ENCODE measurements at places on chromosomes 2 and 18.

DNA sequence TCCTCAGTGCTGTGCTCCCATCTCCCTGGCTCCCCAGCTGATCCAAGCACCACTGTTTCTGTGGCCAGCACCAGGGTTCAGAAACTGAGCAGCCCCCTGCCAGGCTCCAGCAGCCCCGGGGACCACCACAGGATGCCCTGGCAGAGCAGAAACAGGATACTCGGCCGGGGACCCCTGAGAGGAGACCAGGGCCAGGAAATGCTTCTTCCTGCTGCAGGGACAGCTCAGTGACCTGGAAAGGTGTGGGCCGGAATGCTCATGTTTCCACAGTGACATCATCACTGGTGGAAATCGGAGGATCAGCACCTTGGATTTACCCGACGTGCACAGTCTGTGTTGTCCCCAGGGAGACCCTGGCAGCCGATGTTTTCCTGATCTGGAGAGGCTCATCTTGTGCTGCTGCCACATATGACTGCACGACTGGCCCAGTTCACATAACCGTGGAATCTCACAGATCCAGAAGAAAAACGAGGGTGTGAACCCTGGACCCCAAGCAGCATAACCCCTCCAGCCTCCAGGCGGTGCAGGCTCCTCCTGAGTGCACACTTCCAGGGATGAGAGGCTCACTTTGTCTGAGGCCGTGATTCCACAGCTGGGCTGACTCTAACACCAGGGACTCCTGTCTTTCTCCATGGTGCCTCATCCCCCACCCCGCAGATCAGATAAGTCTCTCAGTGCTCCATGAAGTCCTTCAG, 58.0 kb downstream of the DDX1 start:
- no peak for DNase-seq

GRCh38 chr2:176118601-176119339, 2.2 kb downstream of the HOXD10 start:
- DNase-seq: no peak

DNA sequence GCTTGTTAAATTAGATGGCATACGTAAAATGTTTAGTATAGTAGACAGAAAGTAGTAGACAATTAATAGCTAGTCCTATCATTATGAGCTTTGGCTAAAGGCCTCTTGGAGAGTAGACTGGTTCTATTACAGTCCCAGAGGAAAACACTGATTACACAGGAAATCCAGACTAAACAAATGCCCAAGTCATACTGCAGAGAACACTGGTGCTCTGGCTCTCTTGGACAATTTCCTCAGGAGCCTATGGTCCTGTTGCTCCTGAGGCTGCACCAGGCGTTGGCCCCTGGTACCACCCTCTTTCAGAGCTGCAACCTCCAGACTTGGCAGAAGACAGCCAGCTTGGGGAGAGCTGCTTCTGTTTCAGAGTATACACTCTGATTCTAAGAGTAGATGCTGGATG, 41.8 kb downstream of the STAT1 start:
- DNase-seq: no peak

- no peak for DNase-seq
These were observed 32.3 kb upstream of the GCG start for GRCh38 chr2:162184359-162184758.

- no peak for DNase-seq
These were observed 126.5 kb downstream of the GPR39 start for GRCh38 chr2:132542953-132543569.

GRCh38 chr2:167271932-167272331, 383.7 kb downstream of the XIRP2 start:
- no peak for DNase-seq

- DNase-seq: no peak
These were observed 92.3 kb downstream of the MYT1L start for GRCh38 chr2:2238726-2239269.

DNA sequence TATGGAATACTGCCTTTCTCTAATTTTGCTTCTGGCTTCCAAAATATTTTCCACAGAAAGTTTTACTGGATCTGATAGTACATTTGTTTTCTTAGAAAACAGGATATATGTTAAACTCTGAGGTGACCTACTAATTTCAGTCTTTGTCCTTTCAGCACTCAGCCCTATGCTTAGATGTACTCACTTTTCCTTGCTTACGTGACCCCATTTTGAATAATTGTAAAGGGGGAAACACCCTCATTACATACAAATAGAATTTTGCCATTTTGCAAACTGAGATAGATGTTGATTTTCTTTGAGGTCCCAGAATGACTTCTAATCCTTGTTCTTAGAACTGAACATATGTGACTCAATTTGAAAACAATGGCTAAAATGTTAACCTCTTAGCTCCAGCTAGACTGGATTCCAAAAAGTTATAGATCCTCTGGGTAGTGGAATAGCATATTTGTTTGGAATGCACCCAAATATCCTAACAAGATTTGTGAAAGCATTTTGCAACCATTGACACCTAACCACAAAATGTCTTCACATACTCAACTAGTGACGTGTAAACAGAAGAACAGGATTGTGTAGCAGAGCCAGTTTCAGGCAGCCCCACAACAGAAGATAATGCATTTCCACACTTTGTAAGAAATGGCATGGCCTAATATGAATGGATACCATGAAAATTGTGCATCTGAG, 44.8 kb upstream of the EHBP1 start:
- DNase-seq: no peak

GRCh38 chr2:191912764-191913163, 65.9 kb upstream of the CAVIN2 start:
- no peak for DNase-seq

DNA sequence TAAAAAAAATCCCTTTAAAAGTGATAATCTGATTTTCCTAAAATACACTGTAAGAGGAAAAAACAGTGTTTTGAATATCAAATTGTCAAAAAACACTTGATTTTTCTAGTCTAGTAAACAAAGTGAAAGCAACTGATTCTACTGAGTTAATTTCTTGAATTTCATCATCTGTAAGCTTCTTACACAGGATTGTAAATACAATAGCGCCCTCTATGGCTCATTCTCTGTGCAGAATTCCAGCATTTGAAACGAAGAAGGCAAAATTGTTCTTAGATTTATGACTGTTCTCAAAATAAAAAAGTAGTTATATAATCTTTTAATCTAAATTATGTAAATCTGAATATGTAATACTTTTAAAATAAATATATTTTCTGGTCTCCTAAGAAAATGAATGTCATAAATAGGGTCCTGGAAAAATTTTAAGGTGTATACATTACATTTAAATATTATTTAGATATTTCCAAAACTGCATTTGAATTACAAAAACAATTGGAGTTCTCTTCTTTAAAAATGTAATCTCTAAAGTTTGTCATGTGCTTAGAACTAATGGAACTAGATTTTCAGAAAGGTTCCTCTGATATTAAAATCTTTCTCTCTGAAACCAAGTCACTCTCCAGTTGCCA, 176.9 kb upstream of the MC4R start:
- no peak for DNase-seq
